Femur (tissue), 1 donor: ENCODE measurements at places on chromosomes 13 and 19.

GRCh38 chr13:67791047-67791446 lies 560.9 kb upstream of the PCDH9 start:
- DNase-seq = no peak

DNA sequence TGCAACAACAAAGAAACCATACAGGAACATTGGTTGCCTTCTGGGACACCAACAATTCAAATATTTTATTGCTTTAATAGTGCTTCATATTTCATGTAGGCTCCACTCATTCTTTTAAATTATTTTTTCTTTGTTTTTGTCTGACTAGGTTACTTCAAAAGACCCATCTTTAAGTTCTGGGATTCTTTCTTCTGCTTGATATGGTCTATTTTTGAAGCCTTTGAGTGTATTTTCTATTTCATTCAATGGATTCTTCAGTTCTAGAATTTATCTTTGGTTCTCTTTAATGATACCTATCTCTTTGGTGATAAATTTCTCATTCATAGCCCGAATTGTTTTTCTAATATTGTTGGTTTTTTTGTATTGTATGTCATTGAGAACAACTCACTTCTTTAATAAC lies 38.6 kb downstream of the IGFL3 start:
- DNase-seq = no peak

GRCh38 chr19:35388277-35389054 lies 17.6 kb downstream of the GPR42 start:
- no peak for DNase-seq

DNA sequence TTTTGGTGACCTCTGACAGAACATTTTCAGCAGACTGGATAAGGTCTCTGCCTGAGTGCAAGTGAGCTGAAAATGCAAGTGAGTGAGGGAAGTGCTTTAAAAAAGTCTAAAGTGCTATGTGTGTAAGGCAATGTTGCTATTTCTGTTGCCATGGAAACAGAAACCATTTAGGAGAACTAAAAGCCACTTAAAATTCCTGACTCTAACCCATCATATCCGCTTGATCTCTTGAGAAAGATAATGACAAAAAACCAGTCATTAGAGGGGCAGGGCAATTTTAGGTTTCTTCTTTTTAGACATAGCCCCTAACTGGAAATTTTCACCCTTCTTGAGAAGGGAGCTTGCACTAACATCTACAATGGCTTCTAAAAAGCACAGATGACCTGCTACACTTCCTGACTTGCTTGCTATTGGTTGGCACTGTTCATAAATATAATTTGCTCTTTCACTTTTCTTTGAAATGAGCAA lies at the start of gene CYSLTR2:
TSS of gene CYSLTR2 (plus strand) at position 458 of the 468 bp plus-strand sequence. CDS start 52,889 bp downstream, outside the sequence.
- DNase-seq = peak; percentile 32

DNA sequence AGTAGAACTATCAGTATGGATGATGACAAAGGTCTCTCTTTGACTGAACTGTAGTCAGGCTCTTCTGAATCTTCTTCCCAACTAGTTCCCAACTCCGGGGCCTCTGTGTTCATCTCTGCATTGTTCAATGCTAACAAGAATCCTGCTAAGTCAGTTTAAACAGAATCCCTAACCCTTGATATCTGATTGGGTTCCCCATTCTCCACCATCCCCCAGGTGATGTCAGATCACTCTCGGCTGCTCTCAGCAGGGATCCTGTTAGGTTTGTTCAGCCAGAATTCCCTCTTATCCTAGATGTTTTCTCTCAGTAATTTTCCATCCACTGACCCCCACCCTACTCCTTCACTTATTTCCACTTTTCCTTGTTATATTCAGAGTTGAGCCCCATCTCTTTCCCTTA lies 223.6 kb downstream of the RGCC start:
- DNase-seq = no peak

- DNase-seq = peak; percentile 58
These were observed 6.4 kb downstream of the LTBP4 start for GRCh38 chr19:40607311-40608239.

- DNase-seq = no peak
These were observed 8.4 kb downstream of the DACH1 start for GRCh38 chr13:71858647-71859046.

GRCh38 chr13:84137292-84137691 lies 255.0 kb upstream of the SLITRK1 start:
- DNase-seq = no peak

GRCh38 chr19:46886546-46887239 lies 25.9 kb downstream of the ARHGAP35 start:
- no peak for DNase-seq

DNA sequence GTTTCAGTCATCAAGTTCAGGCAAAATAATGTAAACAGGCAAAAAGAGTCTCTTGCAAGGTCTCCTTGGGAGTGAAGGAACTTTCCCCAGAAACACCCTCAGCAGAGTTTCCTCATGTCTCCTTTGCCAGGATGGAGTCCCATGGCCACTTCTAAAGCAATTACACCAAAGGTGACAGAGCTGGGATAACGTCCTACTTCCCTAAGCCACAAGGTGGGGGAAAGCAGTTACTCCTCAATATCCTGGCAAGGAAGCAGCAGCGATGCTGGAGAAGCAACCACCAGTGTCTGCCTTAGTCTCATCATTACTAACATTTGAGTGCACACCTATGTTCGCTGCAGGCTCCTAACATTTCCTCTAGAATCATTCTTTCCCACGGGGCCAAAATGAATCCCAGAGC lies 88.6 kb downstream of the UBL3 start:
- no peak for DNase-seq

GRCh38 chr13:51523082-51523518 lies 61.2 kb upstream of the WDFY2 start:
- peak; percentile 34 for DNase-seq

DNA sequence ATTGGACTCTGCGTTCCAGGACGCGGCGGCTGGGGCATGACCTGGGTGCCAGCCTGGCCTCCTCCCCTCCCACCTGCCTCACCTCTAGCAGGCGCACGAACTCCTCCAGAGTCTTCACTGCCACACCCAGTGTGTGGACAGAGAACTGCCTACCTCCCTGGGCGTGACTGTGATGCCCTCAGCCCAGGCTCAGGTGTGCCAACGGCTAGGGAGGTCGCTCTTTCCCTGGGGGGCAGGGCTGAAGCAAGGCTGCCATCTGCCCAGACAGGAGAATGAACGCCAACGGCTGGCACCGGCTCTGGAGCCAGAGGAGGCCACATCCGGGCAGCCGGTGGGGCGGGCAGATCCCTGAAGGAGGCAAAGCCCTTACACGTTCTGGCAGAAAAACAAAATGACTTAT lies 11.3 kb downstream of the NANOS3 start:
- no peak for DNase-seq

DNA sequence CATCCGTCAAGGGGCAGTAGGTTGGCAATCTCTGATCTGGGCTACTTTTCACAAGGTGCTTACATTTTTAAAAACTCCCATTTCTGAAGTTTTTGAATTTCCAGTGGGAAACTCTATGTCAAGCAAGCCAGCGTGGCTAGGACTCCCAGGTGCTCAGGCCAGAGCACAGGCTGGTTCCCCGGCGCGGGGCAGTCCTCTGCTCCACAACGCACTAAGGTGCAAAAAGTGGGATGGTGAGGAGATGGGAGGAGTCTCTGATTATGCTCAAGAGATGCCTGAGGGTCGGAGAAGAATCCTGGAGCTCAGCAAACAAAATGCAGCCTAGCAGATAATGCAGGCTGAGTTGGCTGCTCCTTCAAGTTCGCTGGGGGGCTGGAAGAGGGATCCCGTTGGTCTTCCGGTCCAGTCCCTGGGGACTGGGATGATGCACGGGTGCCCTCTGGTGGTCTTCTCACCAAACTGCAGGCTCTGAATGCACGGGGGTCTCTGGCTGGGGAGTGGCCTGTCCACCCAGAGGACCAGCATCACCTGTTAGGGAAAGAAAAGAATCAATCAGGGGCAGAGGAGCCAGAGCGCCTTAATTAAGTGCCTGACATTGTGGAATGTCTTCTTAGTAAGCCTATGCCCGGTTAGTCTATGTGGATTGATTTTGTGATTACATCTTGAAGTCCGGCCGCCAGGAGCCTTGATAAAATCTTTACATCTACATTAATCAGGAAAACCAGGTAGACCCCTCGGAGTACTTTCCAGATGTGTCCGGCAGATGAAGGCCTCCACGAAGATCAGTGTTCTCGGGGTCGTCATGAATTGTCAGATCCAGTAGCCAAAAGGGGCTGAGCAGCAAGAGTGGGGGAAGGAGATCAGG lies 244.4 kb upstream of the MAB21L1 start:
- peak; percentile 69 for DNase-seq

GRCh38 chr19:47280183-47280797 lies 5.6 kb downstream of the INAFM1 start:
- no peak for DNase-seq

GRCh38 chr13:100196375-100196774 lies 107.5 kb downstream of the PCCA start:
- DNase-seq = no peak

DNA sequence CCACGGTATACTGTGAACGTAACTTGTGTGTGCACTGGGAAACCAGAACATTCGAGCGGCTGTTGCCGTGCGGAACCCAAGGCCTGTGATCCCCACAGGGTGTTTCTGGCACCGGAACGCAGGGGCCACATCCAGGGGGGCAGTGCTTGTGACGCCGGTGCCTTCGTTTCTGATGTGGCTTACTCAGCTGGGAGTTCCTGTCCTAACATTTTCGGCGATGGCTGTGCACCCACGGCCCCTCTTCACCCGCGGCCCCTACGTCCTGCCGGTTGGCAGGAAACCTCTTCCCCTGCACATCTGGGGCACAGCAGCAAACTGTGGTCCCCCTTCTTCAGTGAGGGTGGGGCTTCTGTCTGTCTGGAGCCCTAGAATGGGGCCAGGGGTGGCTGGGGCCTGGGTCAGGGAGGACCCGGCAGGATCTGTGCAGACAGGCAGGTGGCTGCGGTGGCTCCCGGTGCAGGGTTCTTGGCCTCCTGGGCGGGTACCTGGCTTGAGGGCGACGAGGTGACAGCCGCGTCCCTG lies 26.2 kb downstream of the CSNK1G2 start:
- no peak for DNase-seq

GRCh38 chr13:32917504-32917903 lies 98.7 kb upstream of the KL start:
- DNase-seq = no peak
